Caki2 (cell line): ENCODE measurements at places on chromosomes 6 and 20. TPM values are rescaled to one million over a fixed set of nuclear protein-coding genes. Genes with fewer than 3 reads are reported as not detected.

Gene BACH2
- 2.2 and 8.1 TPM in 2 replicates for total RNA-seq

Gene VGLL2
- not detected in 2 replicates for total RNA-seq

Gene MUCL3
- total RNA-seq = 0.24 TPM in 1 of 2 replicates, not detected in the other

Gene MCM8
- total RNA-seq = 18.4 and 25.9 TPM in 2 replicates

Gene RIPOR3
- 0.38 and 0.47 TPM in 2 replicates for total RNA-seq

Gene PRRT1
- not detected in 2 replicates for total RNA-seq

Gene OPN5
- not detected in 2 replicates for total RNA-seq

DNA sequence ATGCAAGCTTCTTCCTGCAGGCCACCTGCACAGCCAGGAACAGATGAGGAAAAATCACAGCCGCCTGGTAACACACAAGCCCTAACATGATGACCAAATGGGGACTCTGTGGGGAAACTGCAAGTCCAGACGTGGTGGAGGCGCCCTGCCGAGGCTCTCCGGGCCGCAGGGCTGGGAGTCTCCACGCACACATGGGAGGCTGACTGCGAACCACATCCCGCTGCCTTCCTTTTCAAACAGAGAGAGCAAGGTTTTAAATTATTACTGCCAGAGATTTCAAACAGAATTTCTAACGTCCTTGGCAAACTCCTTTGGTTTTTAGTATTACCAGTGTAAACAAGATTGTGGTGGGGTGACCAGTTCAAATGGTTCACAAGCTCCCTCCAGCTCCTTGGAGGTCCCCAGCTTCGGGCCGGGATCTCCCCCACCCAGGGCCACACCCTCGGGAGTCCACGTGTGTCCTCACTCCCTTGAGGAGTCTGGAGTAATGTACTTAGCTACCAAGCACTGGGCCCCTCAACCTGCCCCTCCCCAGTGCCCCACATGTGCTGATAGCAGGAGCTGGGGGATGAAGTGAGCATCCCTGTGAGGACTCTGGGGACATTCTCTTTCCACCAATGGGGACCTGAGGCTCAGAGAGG, 252.7 kb downstream of the TAF4 start:
- DNase-seq = no peak

DNA sequence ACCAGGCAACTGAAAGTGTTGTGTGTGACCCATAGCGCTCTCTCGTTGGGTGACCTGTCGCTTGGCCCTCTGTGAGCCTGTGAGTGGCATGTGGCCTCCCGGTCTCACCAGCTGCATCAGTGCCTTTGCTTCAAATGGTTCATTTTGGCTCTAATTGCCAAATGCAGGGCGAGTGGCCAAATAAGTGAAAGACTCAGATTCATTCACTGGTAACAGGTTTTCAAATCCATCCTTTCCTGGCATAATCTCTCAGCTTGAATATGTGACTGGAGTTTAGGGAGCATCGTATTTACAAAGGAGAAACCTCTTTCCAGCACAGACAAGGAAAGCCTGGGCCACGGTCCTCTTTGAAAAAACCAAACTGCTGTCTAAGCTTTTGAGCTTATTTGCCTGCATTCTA, 321.6 kb upstream of the QKI start:
- no peak for DNase-seq

- no peak for DNase-seq
Observed at GRCh38 chr6:41315943-41316620, 19.3 kb upstream of the NCR2 start.

DNA sequence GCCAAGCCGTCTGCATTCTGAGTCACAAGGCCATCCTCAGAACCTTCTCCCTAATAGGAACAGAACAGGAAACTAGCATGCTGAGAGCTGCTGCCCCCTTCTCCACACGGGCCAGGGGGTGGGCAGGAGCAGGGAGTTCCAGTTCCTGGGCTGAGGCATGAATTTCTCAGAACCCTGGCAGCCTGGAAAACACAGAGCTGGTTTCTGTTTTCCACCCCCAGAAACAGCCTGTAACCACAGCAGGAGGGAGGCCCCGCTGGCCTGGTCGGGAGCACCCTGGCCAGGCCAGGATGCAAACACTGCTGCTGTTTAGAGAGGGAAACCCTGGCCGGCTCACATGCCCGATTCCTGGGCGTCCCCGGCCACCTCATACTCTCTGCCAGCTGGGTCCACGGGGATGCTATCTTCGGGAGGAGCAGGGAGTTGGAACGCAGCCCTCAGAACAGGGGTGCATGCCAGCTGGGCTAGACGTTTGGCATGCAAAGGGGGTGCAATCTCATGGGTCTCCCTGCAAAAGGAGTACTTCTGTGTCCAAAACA, 130.1 kb downstream of the NFATC2 start:
- no peak for DNase-seq

DNA sequence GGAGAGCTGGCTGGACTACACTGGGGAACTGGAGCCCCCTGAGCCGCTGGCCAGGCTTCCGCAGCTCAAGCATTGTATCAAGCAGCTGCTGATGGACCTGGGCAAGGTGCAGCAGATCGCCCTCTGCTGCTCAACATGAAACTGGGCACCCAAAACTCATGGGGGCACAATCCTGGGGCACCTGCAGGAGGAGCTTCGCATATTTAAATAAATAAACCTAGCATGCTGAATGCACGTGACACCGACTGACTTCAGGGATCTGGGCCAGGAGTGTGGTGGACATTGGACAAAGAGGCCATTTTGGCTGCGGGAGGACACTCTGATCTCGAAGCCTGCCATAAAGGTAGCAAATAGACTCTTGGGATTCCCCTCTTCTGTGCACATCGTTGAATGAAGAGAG, 6.8 kb downstream of the SCAND1 start:
- DNase-seq = peak; percentile 19

DNA sequence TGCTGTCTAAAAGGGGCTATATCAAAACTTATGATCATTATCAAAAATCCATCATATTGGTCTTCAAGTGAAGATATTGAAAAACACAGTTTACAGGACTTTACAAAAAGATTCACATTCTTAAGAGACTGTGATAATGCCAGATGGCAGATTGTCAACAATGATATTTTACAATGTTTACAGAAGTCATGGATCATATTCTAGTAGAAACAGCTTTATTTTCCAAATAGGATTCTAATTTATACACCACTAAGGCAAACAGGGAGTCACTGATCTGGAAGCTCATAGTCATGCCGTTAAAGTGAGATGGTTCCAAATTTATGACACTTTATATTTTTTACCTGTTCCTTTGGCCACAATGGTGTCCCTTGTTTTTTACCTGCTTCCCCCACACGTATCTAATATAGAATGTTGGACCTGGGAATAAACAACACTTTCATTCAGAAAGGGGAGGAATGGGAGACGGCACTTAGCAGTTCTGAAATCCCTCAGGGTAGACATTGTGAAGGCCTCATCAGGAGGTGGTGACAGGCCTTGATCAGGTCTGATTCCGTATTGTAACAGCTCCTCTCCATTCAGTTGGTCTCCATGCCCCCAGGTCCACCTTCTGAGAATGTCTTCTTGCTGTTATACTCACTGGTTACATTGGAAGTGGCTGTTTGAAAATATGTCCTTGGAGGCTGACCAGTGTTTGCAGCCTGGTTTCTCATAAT, 228.6 kb downstream of the ADGB start:
- DNase-seq = no peak

DNA sequence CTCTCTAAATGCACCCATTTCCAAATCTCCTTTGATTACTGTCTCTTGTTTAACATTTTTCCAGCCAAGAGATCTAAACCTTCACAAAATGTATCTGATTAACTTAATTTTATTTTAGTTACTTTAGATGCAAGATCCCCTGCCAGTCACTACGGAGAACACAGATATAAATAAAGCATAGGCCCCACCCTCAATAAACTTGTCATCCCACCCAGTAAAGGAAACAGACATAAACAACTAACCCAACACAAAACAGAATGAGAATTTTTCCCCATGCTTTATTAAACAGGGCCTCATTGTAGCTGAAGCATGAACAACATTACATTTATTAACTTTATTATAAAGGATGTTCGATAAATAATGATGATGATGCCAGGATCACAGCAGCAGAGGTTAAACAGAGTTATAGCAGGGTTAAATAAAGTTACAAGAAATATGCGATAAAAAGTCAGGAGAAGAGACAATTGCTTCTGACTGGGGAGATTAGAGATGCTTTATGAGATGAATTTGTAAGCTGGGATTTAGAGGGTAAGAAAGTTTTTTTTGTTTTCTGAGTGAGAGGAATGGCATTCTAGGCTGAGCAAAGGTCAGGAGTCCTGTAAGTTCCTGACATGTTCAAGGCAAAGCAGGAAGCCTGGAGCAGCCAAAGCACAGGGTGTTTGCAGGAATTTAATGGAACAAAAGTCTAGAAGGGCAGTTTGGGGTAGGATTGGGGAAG, 41.1 kb downstream of the TFAP2A start:
- DNase-seq = no peak

DNA sequence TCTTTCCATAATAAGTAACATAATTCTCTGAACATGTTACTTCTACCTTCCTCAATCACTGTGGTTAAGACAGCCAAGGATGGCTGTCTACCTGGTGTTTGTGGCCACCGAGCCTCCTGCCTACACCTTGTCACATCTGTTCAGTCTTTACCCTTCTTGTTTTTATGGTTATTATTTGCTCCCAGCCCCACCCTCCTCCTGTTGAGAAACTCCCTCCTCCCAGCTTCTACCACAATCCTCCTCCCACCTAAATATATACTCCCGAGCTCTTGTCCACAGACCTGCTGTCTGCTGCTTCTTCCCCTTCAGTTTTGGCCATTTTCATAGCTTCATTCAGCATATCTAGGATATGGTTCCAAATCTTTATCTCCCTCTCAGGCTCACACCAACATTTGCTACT, 35.7 kb upstream of the GABRR1 start:
- no peak for DNase-seq

- DNase-seq = no peak
Observed at GRCh38 chr6:157278171-157278570, 45.1 kb downstream of the TMEM242 start.

DNA sequence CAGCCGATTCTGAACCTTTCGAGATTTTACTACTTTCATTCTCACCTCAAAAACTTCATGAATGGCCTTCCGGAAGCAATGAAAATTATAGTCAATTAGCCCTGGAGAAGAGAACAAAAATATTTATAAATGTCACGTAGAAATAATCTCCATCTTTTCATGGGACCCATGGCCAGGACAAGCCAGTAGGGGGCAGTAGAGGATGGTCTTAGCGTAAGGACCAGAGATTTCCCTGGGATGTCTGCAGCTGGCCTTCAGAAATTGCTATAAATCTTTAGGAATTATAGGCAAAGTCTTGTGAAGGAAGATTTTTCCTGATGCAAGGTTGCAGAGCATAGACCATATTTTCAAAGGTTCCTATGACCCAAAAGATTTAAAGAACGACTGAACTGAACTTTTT, 15.6 kb upstream of the UBE2J1 start:
- no peak for DNase-seq

DNA sequence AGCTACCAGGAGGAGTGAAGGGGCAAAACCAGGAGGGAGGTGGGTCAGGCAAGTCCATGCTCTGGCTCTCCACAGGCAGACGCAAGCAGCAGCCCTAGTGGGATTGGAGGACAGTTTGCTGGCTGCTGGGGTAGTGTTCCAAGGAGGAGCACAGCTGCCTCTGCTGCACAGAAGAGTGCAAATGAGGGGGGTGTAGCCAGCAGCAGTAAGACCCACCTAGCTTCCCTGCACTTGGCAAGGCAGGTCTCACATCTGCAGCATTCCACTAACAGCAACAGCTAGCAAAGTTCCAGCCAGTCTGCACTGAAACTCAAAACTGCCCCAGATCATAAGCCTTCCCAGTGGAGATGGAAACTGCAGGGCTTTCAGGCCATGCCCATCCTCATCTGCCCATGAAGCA, 405.0 kb downstream of the UTRN start:
- no peak for DNase-seq

DNA sequence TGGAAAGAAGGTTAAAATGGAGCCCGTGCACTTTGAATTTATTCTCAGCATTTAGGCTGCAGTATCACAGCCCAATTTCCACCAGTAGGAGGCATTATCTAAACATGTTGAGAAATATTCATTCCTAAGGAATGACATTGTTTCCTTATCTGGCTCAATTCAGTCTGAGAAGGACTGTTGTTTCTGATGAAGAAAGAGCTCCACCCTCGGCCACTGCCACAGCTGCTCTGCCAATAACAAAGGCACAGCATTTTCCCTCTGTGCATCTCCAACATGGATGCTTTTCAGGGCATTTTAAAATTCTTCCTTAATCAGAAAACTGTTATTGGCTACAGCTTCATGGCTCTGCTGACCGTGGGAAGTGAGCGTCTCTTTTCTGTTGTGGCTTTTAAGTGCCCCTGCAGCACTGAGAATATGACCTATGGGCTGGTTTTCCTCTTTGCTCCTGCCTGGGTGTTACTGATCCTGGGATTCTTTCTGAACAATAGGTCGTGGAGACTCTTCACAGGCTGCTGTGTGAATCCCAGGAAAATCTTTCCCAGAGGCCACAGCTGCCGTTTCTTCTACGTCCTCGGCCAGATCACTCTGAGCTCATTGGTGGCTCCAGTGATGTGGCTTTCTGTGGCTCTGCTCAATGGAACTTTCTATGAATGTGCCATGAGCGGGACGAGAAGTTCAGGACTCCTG, at the start of gene CALHM5:
Gene CALHM5 (plus strand): TSS at position 216 of the 687 bp plus-strand sequence. CDS start 58 bp downstream, at position 274.
- peak; percentile 71 for DNase-seq

DNA sequence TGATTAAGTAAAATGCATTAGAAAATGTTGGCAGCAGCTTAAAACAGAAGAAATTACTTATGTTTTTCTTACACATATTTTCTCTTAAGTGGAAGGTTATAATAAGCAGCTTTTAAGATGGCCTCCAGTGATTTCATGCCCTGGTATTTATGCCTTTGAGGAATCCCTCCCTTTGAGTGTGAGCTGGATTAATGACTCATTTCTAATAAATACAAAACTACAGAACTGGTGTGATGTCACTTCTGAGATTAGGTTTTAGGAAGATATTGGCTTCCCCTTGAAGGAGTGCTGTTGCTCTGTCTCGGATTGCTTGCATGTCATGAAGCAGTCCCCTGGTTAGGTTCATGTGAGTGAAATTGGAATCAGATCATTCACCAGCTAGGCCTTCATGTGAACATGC, 143.2 kb upstream of the EPHA7 start:
- no peak for DNase-seq

- DNase-seq = no peak
Observed at GRCh38 chr6:41059556-41059955, 6.6 kb downstream of the APOBEC2 start.

- DNase-seq = no peak
Observed at GRCh38 chr20:60011512-60012507, 53.6 kb downstream of the CDH26 start.

- DNase-seq = no peak
Observed at GRCh38 chr6:21847711-21848480, 254.3 kb downstream of the SOX4 start.

- DNase-seq = no peak
Observed at GRCh38 chr6:551829-552350, 105.0 kb downstream of the HUS1B start.

- no peak for DNase-seq
Observed at GRCh38 chr20:10513931-10514575, 78.9 kb downstream of the SLX4IP start.

- no peak for DNase-seq
Observed at GRCh38 chr20:56978475-56978874, 288.0 kb downstream of the BMP7 start.
